Activated CD8-positive, alpha-beta memory T cell treated with anti-CD3 and anti-CD28 coated beads, Interleukin-2, amount 50 U/mL, for 4 hours (primary cell): ENCODE measurements at places on chromosomes 12 and 14.

DNA sequence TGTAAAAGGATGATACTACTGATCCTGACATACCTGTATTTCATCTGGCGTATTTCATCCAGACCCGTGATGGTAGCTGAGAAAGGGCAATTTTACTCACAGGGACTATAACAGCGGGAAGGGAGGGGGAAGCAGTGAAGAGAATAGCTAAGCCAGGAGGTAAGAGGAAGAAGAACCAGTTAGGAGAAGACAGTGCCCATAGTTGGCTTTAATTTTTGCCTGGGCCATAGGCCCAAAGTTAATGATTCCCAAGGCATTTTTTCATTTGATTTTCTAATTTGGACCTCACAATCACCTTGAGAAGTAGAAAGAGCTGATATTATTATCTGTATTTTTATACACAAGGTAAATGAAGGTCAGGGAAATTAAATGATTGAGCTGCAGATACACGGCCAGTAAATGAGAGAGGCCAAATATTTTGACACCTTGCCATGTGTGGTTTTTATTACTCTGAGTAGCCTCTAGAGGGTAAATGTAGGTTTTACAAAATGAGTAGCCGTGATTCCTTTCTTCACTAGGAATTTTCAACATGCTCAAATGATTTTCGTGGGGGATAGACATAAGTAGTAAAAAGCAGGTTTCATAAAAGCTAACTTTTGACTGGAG, 382.2 kb downstream of the FUT8 start:
- no peak for DNase-seq

- no peak for DNase-seq
Observed at GRCh38 chr12:78970041-78970440, 105.5 kb downstream of the SYT1 start.

GRCh38 chr14:74202113-74202512, 37.1 kb upstream of the VSX2 start:
- DNase-seq = no peak

GRCh38 chr12:63499567-63499966, 168.7 kb downstream of the DPY19L2 start:
- DNase-seq = no peak

- DNase-seq = no peak
Observed at GRCh38 chr12:107318806-107319532, 225.6 kb upstream of the CRY1 start.

GRCh38 chr14:85280074-85280473, 249.9 kb upstream of the FLRT2 start:
- DNase-seq = no peak

DNA sequence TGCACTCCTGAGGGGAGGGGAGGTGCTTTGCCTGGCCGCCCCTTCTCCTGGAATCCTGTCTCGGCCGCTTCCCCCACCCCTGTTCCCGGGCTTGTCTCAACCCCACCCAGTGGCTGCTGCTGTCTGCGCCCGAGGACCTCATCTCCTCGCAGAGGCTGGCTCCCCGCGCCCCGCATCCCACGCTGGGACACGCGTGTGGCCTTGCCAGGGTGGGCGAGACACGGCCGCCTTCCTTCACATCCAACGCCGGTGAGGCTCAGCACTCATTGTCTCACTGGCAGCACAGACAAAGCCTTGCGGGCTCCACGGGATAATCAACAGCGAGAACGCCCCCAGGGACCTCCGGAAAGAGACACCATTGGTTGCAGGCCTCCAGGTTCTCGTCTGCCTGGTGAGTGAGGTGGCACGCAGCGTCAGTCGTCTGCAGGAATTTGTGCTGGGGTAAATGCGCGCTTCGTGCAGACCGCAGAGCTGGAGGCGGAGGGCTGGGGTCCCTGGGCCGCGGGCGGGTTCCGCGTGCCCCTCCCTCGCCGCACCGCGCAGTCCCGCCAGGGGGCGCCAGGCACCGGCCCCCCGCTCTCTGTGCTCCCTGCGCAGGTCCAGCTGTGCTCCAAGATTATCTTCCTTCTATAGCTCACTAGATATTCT, 26.8 kb downstream of the CCDC177 start:
- DNase-seq = no peak

- no peak for DNase-seq
Observed at GRCh38 chr14:38038986-38039385, 168.7 kb upstream of the SSTR1 start.

GRCh38 chr14:97264516-97265230, 467.5 kb downstream of the VRK1 start:
- no peak for DNase-seq

- DNase-seq = no peak
Observed at GRCh38 chr14:35383569-35384454, 20.7 kb downstream of the NFKBIA start.

- no peak for DNase-seq
Observed at GRCh38 chr14:19754172-19754571, 10.8 kb downstream of the OR4Q3 start.

DNA sequence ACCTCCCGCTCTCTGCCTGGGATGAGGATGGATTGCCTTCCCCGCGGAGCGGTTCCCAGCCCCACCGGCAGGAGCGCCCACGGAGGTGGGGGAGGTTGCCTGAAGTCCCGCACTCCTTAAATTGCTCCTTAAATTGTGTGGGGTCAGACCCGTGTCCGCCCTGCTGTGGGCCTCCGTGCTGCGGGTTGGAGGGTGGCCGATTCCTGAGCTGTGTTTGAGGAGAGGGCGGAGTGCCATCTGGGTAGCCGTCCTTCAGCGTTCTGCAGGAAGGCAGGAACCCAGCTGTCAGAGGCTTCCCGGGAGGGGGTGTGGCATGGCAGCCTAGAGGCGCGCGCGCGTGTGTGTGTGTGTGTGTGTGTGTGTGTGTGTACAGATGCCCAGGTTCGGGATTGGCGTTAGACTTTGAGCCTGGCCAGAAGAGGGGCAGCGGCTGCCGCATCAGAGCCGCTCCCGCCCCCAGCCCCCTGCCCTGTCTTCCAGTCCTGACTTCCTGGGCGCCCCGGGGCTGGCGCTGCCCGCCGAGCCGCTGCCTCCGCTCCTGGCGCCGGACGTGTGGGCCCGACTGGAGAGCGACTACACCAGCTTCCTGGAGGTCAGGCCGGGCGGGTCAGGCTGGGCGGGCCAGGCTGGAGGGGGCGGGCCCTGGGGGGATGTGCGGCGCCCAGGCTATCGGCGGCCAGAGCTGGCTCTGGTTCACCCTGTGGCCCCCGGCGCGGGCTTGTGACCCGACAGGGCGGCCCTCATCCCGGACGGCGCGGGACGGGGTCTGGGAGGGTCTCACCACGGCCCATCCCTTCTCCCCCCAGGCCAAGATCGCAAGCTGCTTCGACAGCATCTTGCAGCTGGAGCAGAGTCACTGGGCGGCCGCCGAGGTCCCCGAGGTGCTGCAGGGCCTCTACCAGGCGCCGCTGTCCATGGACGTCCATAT, 9.2 kb downstream of the EXOC3L4 start:
- no peak for DNase-seq

GRCh38 chr12:6376870-6377666, 1.7 kb upstream of the SCNN1A start:
- DNase-seq = no peak

GRCh38 chr12:80199931-80200330, 100.6 kb downstream of the OTOGL start:
- no peak for DNase-seq

GRCh38 chr12:55320201-55320600, 6.1 kb downstream of the OR6C1 start:
- DNase-seq = no peak

DNA sequence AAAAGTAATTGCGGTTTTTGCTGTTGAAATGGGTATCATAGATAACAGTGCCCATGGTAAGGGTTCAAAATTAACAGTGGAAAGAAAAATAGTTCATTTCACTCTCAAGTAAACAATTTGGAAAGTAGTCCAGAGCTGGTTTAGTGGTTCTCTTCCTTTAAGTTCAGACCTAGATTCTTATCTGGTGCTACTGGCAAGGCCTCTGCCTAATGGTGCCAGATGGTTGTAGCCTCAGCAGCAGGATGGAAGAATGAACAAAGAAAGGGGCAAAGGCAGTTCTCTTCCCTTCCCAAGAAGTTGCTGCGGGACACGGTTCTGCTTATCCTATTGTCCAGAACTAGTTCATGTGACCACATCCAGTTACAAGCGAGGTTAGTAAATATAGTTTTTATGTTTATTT, 10.5 kb downstream of the ARG2 start:
- no peak for DNase-seq

GRCh38 chr12:48156652-48157017, 680 bp downstream of the ASB8 start:
- no peak for DNase-seq

- DNase-seq = no peak
Observed at GRCh38 chr14:51285120-51285519, 45.1 kb downstream of the TMX1 start.

DNA sequence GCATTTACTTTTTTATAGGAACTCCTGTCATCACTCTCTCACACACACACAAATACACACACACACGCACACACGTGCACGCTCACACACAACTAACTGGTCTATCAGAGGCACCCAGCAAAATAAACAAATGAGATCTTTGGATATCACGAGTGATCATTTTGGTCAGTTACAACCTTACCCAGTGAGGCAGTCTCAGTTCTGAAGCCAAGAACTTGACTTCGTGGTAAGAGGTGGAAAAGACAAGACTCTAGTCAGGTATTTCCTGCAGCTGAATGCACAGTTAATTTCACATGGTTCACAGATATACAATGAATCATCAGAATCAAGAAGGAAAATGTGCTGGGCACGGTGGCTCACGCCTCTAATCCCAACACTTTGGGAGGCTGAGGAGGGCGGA, 39.4 kb downstream of the ATF7 start:
- no peak for DNase-seq

GRCh38 chr12:48263617-48264016, 60.5 kb upstream of the OR10AD1 start:
- DNase-seq = no peak

- DNase-seq = no peak
Observed at GRCh38 chr12:67525617-67525884, 123.0 kb upstream of the DYRK2 start.

GRCh38 chr14:59695198-59695597, 118.6 kb upstream of the CCDC175 start:
- DNase-seq = no peak

- no peak for DNase-seq
Observed at GRCh38 chr12:71840231-71840847, 780 bp downstream of the TBC1D15 start.

DNA sequence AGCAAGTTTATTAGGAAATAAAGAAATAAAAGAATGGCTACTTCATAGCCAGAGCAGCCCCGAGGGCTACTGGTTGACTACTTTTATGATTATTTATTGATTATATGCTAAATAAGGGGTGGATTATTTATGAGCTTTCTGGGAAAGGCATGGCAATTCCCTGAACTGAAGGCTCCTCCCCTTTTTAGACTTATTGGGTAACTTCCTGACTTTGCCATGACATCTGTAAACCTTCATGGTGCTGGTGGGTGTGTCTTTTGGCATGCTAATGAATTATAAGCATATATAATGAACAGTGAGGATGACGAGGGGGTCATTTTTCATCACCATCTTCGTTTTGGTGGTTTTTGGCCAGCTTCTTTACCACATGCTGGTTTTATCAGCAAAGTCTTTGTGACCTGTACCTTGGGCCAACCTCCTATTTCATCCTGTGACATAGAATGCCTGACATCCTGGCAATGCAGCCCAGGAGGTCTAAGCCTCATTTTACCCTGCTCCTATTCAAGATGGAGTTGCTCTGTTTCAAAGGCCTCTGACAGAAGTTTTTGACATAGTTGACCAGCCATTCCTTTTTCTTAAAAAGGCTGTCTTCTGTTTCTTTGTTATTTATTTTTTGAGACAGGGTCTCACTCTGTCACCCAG, 11.1 kb upstream of the PTGES3 start:
- no peak for DNase-seq

DNA sequence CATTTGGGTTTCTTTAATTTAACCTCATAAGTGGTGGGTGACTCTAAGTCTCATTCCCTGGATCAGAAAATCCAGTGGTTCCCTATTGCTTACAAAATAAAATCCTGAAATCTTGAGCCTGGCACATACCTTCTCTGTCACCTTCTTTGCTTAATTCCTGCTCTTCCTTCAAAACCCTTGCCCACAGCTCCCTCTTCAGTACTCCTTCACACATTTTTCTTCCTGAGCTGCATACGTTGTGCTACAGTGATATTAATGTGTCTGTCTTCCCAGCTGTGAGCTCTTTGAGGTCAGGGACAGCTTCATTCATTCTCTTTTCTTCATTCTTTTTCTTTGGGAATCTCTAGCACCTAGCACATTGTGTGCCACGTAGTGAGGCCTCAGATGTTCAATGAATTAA, 9.5 kb downstream of the TSPAN11 start:
- DNase-seq = no peak

- no peak for DNase-seq
Observed at GRCh38 chr12:101777485-101777884, 38.2 kb upstream of the SYCP3 start.

GRCh38 chr12:104352106-104352713, 48.7 kb downstream of the EID3 start:
- no peak for DNase-seq

- DNase-seq = no peak
Observed at GRCh38 chr14:74548881-74549280, 55.3 kb downstream of the ISCA2 start.

DNA sequence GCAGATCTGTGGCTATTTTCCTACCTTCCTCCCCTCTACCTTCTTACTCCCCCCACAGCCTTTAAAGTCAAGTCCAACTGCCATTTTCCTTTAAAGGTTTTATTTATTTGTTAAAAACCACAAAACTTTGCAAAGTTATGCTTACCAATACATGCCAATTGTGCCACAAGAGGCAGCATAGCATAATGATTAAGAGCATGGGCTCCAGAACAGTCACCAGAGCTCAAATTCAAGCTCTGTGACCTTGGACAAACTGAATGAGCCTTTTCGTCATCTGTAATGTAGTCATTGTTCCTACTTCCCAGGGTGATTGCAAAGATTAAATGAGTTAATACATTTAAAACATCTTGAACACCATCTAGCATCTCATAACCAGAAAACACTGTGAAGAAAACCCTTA, 13.0 kb upstream of the FMNL3 start:
- no peak for DNase-seq

DNA sequence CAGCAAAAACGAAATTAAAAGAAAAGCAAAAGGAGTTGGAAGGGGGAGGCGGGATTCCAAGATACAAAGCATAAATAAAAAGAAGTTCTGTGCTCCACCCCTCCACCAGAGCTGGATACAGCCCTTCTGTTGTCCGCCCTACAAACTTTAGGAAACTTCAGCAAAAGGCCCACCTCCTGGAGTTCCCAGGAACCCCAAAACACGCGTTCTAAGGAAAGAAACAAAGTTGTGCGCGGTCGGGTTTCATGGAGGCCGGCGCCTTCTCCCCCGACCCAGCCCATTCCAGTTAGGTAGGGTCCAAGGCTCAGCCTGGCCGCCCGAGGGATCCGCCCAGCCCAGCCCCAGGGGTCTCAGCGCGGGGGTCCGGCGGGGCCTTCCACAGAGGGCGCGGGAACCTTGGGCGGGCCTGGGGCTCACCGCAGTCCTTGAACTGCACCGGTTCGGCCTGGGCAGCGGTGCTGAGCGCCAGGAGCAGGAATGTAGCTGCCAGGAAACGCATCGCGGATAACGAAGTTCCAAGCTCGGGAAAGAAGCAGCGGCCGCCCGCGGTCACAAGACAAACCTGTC, at the start of gene NPC2:
Gene NPC2, minus strand, starts transcription at position 530 of the 567 bp plus-strand sequence. Its CDS starts 31 bp downstream, at position 499.
- no peak for DNase-seq
